ENCODE measurements at places on chromosomes 1 and 21. TPM values are rescaled to one million over a fixed set of nuclear protein-coding genes. Genes with fewer than 3 reads are reported as not detected.
A peak's percentile ranks its signal among the peaks of the same experiment; 100 is the strongest.

DNA sequence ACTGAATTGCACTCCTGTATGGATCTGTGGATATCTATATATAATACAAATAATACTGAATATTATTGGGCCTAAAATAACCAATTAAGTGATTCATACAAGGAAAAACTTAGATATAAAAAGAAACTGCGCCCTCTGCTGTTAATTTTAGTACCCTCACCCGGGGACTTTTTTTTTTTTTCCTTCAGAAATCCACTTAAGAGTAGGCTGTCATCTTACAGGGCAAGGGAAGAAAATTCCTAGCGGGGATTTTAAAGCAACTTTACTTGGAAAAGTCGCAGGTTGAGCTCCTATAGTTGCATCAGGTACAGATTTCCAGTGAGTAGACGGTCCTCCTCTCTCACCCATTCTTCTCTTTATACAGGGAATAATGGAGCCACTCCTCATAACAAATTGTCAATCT lies 1.3 kb downstream of the NTNG1 start:
- no peak for DNase-seq

C1orf105 gene
- not detected for polyA plus RNA-seq

GRCh38 chr1:235649368-235650163 lies at the start of gene GNG4:
TSS of gene GNG4 (minus strand) at chr1:235649784. CDS start at chr1:235583838, 65,946 bp downstream.
- DNase-seq: no peak

DNA sequence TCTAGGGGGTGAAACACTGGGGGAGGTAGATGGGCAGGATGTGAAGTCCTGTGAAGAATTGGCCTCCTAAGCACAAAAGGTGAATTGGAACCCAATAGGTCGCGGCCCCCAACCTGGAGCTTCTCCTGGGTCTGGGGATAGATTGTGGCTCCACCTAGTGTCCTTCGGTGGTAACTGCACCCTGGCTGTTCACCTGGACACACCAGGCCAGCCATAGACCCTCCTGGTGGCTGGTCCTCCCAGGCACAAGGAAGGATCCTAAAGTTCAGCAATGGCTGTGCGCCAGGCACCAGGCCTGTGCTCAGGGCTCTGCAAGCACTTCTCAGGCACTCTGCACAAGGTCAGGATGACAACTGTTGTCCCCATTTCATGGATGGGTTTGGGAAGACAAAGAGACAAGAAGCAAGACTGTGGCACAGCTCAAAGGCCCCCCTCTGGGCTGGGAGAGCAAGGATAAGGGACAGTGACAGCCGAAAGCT lies 13.5 kb downstream of the ESPN start:
- DNase-seq: peak; percentile 68
